ENCODE measurements at places on chromosomes 4 and X. TPM values are rescaled to one million over a fixed set of nuclear protein-coding genes. Genes with fewer than 3 reads are reported as not detected.

Gene DMD
- polyA plus RNA-seq, result 12.5 TPM

Gene SLC2A9
- 5.0 TPM for polyA plus RNA-seq

Gene NPNT
- not detected for polyA plus RNA-seq

Gene CFI
- polyA plus RNA-seq, result 3.0 TPM

Gene ERAS
- not detected for polyA plus RNA-seq

Gene SCRG1
- 0.47 TPM for polyA plus RNA-seq

Gene C4orf36
- polyA plus RNA-seq, result 3.0 TPM

Gene HSD17B13
- polyA plus RNA-seq, result 0.07 TPM

Gene COL4A5
- 8.7 TPM for polyA plus RNA-seq

Gene SLC39A8
- 0.69 TPM for polyA plus RNA-seq

Gene VCX3B
- not detected for polyA plus RNA-seq

Data from BJ (cell line).